Head of caudate nucleus (tissue), 42 donors: ENCODE measurements at places on chromosomes 16 and 17.

GRCh38 chr16:87309620-87310525, 7.3 kb downstream of the C16orf95 start:
- no peak for DNase-seq

DNA sequence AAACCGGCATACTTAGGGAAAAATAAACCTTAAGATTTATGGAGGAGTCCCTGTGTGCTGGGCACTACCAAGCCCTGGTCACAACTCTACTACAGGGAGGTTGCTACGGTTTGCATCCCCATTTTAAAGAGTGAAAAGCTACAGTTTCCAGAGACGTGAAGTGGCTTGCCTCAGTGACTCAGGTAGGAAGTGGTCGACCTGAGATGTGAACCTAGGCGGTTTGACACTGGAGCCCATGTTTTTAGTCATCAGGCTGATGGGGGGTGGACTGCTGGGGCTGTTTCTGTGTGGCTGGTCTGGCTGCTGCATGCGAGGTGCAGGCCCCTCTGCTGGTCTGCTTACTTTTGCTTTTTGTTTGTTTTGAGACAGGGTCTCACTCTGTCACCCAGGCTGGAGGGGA, 6.6 kb downstream of the COX6A2 start:
- no peak for DNase-seq

- DNase-seq = no peak
Observed at GRCh38 chr16:15980329-15980728, 30.9 kb downstream of the ABCC1 start.

DNA sequence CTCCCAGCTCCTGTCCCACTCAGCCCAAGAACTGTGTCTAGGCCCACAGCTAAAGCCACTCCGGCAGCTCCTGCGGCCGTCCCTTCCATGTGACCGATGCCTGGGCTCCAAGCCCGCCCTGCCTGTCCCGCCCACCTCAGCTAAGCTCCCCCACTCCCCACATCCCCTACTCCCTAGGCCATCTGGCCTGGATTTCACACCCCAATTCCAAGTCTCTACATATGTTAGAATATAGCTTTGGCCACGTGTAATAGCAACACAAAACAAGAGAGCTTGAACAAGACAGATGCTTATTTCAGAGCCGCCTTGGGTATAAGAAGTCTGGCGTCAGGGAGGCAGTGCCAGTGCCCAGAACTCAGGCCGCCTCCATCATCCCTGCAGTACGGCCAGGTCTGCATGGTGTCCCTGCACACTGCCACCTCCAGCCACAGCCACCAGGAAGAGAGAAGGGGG, 30.0 kb upstream of the USP22 start:
- DNase-seq = no peak

- no peak for DNase-seq
Observed at GRCh38 chr17:68422821-68423220, 34.5 kb downstream of the WIPI1 start.
